ENCODE measurements at places on chromosomes 6 and 20.

DNA sequence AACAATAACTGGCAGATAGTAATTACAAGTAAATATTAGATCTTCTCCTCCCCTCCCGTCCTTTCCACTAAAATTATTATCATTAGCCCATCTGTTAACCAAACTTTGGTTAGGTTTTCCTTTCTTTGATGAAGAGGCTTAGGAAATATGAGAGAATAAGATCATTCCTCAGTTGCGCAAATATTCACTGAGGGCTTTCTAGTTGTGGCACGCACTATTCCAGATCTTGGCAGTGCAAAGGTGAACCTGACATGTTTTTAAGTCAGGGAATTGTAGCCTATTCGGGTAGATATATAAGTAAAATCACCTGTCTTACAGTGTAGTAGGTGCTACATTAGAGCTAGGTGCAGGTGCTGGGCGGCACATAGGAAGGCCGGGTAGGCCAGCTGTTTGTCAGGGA is 31.1 kb downstream of the RNF217 start:
- DNase-seq = no peak

GRCh38 chr20:51335329-51335841 is 207.1 kb downstream of the NFATC2 start:
- DNase-seq = no peak

DNA sequence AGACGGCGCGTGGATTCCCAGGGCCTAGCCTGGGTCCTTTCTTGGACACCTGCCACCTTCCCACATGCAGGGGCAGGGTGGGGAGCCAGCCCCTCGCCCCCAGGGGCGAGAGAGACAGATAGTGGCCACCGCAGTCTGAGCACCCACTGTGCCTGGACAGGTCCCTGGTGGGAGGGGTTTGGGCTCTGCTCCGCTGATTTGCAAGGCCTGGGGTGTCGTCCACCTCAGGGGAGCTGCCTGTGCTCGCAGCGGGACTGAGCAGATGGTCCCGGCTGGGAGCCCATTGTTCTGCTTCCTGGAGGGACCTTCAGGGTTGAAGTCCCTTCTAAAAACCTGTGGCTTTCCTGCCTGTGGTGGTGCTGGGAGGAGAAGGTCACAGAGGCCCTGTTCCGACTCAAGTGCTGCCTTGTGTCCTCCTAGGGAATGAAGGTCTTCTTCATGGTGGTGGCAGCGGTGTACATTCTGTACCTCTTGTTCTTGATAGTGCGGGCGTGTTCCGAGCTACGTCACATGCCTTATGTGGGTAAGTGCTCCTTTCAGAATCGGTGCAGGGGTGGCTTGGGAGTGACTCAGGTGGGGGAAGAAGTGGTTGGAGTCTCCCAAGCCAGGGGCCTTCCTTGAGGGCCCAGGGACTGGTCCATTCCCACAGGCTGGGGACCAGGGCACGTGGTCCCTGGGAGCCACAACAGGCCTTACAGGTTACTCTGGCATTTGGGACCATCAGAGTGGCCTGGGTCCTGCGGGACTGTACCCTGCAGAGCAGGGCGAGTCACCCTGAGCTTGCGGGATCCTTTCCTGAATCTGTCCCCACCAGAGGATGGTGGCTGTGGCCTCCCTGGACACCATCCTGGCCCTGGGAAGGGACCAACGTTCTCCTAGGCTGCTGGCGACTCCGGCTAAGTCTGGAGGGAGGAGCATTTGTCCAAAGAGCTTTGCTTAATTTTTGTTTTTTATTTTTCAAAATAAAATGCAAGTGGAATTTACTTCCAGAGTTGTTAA is 19.6 kb downstream of the DYNLT1 start:
- DNase-seq = no peak

- DNase-seq = no peak
Observed at GRCh38 chr6:37486121-37486839, 13.4 kb downstream of the CCDC167 start.

- no peak for DNase-seq
Observed at GRCh38 chr20:50111829-50112495, 988 bp downstream of the UBE2V1 start.

DNA sequence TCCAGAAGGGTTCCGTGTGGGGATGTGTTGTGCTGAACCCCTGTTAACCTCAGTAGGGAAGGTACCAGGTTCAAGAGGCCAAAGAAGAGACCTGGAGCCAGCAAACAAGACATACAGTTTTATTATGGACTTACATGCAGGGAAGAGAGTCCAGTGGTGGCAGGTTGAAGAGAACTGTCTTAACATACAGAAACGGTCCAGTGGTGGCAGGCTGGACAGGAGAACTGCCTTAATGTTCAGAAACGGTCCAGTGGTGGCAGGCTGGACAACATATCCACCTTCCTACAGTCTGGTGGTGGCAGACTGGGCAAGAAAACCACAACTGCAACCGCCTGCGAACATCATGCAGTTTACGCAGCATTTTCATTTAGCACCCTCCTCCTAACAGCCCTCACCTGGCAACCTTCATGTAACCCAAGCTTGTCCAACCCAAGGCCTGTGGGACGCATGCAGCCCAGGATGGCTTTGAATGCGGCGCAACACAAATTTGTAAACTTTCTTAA is 75.9 kb downstream of the PHACTR3 start:
- DNase-seq = no peak

GRCh38 chr6:31769684-31770371 is 7.3 kb downstream of the VWA7 start:
- DNase-seq = peak; percentile 74

- peak; percentile 30 for DNase-seq
Observed at GRCh38 chr20:45311589-45312211, 3.6 kb upstream of the MATN4 start.

GRCh38 chr20:4544765-4545164 is 176.9 kb upstream of the PRND start:
- no peak for DNase-seq

DNA sequence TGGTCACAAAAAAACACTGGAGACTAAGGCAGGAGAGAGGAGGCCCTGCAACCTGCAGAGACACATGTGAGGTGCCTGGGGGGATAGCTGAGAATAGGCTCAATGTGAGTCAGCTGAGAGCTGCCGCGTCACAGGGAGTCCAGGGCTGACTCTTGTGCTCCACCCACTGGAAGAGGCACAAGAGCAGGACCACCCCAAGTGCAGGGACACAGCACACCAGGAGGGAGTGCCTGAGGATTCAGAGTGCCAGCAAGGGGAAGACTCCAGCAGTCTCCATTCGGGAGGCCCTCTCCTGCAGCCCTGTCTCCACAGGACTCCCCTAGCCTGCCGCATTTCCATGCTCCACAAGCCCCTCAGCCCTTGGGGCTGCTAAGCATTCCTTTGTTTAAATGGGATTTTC is 105.5 kb downstream of the HUS1B start:
- DNase-seq = no peak

DNA sequence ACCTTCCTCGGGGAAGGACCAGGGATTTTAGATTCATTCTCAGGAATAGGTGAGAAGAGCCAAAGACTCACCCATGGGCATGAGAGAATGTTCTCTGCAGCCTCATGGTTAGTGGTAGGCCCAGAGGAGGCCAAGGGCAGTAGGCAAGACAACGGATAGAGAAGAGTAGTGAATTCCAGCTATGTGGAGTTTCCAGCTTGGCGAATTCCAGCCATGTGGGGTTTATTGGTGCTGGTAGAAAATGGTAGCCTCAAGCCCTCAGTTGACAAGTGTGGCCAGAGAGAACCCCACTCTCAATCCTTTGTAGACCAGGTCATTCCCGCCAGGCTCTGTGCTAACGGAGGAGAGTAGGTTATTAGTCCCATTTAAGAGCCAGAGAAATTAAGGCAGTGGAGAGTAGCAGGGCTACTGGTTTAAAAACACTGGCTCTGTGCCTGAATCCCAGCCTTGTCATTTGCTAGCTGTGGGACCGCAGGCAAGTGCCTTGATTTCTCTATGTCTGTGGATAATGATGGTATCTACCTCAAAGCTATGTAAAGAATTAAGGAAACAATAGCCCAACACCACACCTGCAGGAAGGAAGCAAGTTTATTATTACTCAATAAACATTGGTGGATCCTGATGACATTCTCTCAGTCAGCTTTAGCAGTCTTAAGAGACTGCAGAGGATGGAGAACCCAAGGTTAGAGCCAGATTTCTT is 2.0 kb upstream of the SLC9A8 start:
- DNase-seq = no peak

DNA sequence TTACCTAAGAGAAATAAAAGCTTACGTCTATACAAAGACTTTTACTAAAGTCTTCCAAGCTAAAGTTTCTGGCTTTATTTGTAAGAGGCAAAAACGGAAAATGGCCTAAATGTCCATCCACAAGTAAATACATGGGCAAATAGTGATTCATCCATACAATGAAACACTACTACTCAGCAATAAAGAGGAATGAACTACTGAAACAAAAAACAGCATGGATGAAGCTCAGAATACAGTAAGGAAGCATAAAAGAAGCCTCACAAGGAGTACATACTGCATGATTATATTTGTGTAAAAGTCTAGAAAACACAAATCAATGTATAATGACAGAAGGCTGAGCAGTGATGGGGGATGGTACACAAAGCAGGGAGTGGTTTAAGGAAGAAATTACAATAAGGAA is 84.7 kb downstream of the F13A1 start:
- no peak for DNase-seq

DNA sequence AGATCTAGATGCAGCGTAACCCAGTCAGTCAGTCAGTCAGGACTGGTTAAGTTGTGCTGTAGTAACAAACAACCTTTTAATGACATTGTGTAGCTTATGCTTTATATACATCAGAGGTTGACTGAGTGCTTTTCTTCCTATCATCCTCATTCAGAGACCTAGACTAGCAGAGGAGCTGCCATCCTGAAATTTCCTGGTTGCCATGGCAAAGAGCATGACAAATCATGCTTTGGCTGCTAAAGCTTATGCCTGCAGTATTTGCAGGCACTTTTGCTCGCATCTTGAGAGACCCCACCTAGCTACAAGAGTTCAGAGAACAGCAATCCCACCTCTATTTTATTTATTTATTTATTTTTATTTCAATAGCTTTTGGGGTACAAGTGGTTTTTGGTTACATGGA is 244.0 kb downstream of the BTBD3 start:
- no peak for DNase-seq

DNA sequence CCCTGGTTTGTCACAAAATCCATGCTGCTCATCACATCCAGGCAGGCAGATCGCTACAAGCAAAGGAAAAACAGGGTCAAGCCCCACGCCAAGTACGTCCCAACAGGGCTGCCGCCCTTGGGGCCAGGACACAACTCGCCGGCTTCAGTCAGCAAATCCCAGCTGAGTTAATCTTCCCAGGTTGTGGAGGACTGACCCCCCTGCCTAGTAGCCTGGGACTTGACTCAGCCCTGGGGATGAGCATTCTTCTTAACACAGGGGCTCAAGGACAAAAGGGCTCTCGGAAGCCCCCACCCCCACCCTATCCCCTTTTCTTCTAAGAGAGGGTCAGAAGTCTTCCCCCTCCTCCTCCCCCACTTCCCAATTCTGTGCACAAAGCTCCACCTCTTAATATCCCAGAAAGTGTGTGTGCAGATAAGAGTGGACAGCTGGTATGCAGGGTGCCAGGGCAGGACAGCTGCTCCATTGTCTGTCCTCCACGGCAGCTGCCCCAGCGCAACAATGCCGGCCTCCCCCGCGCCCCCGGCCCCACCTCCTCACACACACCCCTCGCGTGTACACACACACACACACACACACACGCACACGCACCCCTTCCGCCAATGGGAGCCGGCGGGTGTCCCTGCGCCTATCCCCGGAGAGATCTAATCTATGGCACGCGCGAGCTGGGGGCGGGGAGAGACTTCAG is 4.5 kb downstream of the DLL1 start:
- DNase-seq = no peak

DNA sequence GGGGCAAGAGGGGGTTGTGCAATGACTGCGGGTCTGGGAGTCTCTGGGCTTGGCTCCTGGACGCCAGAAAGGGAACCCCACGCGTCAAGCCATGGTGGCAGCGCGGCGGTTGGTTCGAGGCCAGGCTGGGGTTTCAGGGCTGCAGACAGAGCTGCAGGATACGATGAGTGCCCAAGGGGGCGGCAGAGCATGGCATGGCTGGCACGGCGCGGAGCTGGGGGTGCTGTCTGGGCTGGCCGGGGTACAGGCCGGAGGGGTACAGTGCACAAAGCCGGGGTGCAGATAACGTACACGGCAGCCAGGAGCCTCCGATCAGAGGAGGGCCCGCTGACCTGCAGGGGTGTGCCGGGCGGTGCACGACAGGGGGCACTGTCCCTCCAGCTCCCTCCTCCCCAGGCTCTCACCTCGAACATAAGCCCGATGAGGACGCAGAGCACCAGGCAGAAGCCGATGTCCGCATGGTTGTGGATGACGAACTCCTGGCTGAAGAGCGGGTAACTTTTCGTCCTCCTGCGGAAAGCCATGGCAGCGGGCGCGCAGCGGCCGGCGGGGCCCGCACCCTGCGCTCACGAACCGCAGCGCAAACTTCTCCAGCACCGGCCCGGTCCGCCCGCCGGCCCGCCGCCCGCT is 353 bp downstream of the TRAM2 start:
- DNase-seq = no peak

- no peak for DNase-seq
Observed at GRCh38 chr6:4322846-4323309, 187.5 kb upstream of the ECI2 start.

- peak; percentile 28 for DNase-seq
Observed at GRCh38 chr20:3203315-3204123, 963 bp downstream of the DDRGK1 start.

- no peak for DNase-seq
Observed at GRCh38 chr6:42404484-42404883, 47.2 kb downstream of the TRERF1 start.

GRCh38 chr6:37027036-37027720 is 21.7 kb downstream of the FGD2 start:
- DNase-seq = no peak

- no peak for DNase-seq
Observed at GRCh38 chr6:107075951-107076381, 39.3 kb downstream of the BEND3 start.

GRCh38 chr6:124722141-124722878 is 239.9 kb upstream of the RNF217 start:
- no peak for DNase-seq

- peak; percentile 62 for DNase-seq
Observed at GRCh38 chr6:129709769-129710449, at the start of gene ARHGAP18. TSS of gene ARHGAP18 (minus strand) at chr6:129710177. CDS start at chr6:129710136, 41 bp downstream.

DNA sequence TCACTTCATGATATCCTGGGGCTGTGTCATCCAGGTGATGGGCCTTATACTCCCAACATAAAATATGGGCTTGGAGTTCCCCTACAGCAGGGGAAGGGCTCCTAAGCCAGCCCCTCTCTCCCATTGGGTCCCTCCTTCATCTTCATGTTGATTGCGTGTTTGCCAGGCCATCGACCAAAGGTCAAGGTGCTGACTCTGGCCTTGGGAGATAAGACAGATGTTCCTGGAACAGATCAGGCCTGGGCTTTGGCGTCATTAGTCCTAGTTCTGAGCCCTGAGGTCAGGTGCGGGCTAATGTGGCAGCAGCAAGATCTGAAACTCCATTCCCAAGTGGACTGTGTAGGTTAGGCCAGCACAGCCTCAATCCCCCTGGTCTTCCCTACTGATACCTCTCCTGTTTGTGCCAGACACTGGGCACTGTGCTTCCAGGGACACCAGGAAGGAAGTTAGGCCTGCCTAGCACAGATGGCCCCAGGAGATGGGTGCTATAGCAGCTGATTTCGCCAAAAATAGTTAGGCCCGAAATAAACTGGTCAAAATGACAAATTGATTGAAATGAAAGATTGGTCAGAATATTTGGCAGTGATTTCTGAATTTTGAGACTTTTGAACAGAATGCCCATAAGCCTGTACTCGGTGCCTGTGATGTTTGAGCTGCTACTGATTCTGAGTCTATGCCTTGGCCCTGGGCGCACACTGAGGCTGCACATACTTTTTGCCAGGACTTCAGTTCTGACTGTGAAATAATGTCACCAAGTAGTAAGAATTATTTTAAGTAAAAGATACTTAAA is 28.8 kb downstream of the EPB41L1 start:
- no peak for DNase-seq

- no peak for DNase-seq
Observed at GRCh38 chr6:157840776-157841175, 17.7 kb downstream of the SNX9 start.

GRCh38 chr6:706146-706545 is 13.2 kb upstream of the EXOC2 start:
- DNase-seq = no peak
